ELF-1 (cell line): ENCODE measurements at places on chromosomes 12 and 14.

DNA sequence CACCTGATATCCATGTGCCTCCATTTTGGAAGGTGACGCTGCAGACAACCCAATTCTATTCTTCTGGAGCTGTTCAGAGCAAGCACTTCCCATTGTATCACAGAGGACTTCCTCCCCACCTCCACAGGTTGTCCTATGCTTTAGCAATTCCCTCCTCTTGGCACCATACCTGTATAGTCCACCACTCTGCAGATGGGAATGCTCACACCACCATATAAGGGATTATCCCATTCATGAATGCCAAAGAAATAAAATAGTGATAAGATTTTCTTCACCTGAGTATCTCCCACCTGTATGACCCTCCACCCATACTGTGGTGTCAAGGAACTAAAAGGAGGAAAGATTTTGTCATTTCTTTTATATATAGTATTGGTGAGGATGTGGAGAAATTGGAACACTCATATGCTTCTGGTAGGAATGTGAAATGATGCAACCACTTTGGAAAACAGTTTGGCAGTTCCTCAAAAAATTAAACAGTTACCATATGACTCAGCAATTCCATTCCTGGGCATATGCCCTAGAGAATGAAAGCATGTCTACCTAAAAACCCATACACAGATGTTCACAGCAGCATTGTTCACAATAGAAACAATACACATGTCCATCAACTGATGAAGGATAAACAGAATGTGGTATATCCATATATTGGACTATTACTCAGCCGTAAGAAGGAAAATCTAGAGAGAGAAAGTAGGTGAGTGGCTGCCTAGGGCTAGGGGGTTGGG, 75.2 kb downstream of the FIGNL2 start:
- DNase-seq: no peak

- DNase-seq: no peak
Measured at GRCh38 chr14:89205137-89205740, 211.8 kb downstream of the FOXN3 start.

DNA sequence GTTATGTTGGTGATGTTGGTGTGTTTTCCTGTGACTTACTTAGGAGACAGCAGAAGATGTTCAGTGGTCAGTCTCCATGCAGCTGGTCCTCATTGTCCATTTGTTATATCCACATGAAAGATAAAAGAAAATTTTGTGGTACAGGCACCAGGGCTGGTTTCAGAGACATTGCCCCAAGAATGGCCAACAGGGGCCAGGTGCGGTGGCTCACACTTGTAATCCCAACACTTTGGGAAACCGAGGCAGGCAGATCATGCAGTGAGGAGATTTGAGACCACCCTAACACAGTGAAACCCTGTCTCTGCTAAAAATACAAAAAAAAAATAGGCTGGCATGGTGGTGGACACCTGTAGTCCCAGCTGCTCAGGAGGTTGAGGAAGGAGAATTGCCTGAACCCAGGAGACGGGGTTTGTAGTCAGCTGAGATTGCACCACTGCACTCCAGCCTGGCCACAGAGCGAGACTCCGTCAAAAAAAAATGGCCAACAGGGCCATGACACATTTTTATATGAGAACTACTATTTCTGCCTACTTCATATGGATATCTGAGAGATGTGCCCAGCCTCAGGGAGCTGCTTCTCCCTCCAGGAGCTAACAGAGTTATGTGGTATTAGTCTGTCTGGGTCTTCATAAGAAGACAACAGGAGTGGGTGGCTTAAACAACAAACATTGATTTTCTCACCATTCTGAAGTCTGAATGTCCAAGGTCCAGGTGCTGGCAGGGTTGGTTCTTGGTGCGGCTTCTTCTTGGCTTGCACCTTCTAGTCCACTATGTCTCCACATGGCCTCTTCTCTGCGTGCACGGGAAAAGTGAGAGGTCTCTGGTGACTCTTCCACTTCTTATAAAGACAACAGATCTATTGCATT, 821.7 kb downstream of the TMEM121 start:
- DNase-seq: no peak

DNA sequence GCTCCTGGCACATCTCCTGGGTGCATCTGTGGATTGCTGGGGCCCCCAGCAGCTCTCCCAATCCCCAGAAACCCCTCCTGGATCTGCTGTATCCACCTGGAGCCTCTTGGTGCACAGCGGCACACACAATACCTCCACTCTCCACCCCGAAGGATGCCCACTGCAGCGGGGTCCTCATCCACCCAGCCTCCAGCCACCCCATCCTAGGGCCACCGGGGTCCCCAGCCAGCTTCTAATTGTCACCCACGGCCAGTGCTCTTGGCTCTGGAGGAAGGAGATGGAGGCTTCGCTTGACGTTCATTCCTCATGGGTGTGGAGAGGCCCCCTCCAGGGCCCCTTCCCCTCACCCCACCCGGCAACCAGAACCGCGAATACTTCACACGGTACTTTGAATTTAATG, 31.6 kb upstream of the TMEM179 start:
- DNase-seq: no peak

GRCh38 chr12:7271893-7272514, 31.9 kb upstream of the ACSM4 start:
- DNase-seq: no peak

GRCh38 chr14:100362311-100362927, 39.3 kb downstream of the SLC25A47 start:
- peak; percentile 21 for DNase-seq

DNA sequence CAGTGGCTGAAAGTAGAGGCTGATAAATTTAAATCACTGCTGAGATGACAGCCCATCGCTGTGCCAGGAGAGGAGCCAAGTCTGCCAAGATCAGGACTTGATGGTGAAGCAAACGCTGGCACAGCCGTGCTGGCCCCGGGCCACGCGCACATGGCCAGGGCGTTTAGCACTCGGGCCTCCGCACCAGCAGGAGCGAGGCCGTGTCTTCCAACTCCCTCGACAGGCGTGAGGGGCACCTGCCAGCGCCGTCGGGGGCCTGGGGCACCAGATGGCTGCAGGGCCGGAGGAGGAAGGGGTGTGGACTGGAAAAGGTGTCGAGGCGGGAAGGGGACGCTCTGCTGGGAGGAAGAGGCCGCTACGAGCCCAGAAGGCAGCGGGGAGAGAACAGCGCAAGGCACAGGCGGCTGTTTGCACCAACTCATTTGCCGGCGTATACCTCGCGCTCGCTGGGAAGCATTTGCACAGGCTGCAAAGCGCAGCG, 29.5 kb downstream of the RIMBP2 start:
- DNase-seq: peak; percentile 49

DNA sequence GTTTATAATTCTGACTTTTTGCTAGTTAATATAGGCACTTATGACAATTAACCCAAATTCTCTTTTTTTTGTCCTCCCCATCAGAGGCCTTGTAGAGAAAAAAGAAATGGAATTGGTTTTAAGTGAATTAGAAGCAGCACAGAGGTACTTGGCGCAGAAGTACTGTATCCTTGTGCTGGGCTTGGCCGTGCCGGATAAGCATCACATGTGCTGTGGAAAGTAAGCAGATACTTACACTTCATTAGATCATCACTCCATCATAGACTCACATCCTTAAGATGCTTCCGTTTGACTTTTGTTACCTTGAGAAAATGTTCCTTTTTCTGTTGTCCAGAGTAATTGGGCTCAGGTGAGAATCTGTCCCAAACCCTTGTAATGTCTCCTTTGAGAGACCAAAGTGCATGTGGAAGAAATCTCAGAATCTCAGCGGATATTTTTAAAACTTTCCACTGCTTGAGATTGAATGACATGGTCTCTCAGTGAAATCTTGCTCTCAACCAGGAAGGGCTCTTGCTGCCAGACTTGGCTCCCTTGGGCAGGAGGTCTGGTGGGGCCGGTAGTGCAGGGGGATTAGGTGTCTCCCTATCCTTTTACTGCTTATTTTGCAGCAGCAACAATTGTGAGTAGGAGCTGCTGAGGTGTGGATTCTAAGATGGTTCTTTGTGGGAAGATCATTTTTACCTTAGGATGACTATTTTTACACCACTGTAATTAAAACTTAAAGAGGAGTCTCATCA, 24.8 kb downstream of the PPP1R36 start:
- DNase-seq: no peak

DNA sequence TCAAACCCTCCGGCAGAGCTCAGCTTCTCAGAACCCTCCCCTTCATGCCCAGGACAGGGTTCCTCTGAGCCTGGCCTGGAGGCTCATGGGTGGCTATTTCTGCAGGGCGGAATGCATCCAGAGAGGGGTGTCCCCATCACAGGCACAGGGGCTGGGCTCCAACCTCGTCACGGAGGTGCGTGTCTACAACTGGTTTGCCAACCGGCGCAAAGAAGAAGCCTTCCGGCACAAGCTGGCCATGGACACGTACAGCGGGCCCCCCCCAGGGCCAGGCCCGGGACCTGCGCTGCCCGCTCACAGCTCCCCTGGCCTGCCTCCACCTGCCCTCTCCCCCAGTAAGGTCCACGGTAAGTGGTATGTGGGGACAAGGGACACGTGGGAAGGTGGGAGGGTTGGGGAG, 15.7 kb downstream of the HNF1A start:
- DNase-seq: no peak

GRCh38 chr14:91084516-91084915, 24.1 kb upstream of the RPS6KA5 start:
- no peak for DNase-seq

DNA sequence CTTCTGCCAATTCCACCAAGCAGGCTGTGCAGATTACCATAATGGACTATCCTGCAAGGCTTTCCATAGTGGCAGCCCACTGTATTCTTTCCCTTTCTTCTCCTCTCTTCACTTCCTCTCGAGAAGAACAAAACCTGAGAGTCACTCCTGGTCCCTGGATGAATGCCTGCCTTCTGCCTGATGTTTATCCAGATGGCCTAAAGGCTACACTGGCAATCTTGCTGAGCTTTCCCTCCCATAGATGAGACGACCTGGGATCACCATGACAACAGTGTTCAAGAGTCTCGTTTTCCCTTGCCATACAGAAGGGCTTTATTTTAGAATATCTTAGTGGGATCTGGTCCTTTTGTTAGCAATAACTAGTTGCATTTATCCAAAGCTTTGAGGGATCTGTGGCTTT, 142.3 kb downstream of the RTN1 start:
- no peak for DNase-seq

GRCh38 chr14:80535171-80535570, 323.9 kb upstream of the DIO2 start:
- no peak for DNase-seq

DNA sequence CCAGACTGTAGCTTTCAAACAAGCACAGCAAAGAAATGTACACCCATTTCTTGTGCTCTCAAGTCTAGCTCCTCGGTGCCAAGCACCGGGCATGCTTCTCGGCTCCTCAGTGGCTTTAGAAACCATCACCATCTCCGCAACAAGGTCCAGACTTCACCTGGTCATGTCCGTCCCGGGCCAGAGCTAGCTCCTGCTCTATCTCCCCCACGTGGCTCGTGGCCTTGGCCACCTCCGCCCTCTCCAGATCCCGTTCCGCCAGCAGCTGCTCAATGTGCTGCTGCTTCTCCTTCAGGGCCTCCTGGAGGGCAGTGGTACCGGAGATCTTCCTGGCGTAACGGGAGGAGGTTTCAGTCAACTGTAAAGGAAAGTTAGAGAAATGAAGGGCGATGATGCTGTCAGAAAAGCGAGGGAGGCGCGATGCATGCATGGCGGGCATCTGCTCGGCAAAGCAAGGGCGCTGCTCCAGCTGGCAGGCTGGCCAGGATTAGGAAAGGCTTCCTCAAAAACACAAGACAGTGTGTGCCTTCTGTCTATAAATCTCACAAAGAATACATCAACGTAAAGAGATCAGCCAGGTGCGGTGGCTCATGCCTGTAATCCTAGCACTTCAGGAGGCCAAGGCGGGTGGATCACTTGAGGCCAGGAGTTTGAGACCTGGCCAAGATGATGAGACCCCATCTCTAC, 67.4 kb downstream of the CLIP1 start:
- no peak for DNase-seq

GRCh38 chr12:7012024-7012607, 6.2 kb downstream of the LPCAT3 start:
- DNase-seq: no peak

- DNase-seq: peak; percentile 43
Measured at GRCh38 chr14:78758333-78758732, 588.2 kb downstream of the NRXN3 start.

DNA sequence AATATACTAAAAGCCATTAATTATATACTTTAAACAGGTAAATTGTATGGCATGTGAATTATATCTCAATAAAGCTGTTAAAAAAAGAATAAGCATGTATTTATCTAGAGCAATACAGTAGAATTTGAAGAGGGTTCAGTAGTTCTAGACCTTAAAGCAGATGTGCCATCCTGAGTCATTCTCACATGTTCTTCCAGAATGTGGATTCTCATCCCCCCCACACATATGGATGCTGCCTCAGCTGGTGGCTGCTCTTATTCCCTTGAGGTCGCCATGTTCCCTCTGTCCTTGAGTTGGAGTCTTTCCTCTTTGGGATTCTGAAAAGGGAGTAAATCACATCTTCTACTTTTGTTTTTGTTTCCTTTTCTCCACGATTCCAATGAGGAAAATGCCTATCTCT, 321.3 kb downstream of the AEBP2 start:
- DNase-seq: no peak

DNA sequence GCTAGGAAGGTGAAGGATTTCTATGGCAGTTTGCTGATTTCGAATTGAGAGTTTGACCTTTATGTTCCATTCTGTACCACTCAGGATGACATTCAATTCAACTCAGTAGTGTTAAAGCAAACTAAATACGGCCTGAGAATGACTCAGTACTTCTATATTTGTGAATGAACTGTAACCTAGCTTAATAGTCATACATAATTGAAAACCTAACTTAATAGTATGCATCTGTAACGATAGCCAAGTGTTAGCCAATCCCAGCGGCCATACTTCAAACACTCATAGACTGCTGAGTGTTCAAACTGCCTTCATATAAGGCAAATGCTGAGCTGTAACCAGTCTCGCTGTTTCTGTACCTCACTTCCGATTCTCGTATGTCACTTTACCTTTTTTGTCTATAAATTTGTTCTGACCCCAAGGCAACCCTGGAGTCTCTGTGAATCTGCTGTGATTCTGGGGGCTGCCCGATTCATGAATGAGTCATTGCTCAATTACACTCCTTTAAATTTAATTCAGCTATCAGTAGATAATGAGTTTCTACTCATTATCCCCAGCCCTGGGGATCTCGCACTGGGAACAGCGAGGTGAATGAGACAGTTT, 98.5 kb upstream of the SLC24A4 start:
- DNase-seq: no peak

DNA sequence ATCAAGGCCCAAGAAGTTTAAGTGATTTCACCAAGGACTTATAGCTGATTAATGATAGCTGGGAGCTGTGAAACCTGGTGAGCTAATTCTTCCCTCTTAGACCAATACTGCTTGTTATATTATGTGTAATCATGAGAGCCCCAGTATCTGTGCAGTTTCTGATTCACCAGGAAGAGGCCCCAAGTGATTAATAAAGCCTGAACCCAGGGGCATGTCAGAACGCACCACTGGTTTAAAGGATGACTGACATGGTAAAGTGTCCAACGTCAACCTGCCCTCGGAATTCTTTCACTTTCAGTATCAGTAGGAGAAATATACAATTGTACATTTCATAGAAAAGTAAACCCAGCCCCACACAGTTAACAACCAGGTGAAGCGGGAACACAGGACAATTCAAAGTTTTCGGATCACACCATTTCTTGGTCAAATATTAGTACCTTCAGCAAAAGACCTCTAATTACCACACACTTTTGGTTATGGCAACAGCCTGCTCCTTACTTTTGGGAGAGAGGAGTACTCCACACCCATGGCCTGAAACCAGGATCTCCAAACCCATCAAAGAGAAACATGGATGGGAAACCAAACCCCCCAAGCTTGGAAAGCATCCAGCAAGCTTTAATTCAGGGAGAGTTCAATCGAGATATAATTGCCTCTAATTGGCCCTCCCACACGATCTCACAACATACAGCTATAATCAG, 28.5 kb downstream of the TMCC3 start:
- no peak for DNase-seq

GRCh38 chr14:103892247-103892646, 36.0 kb upstream of the TDRD9 start:
- no peak for DNase-seq
